Fibroblast of skin of scalp (primary cell): ENCODE measurements at places on chromosomes 7 and 10.

- peak; percentile 0 for DNase-seq
Measured at GRCh38 chr7:37320848-37321468, 127.7 kb downstream of the ELMO1 start.

DNA sequence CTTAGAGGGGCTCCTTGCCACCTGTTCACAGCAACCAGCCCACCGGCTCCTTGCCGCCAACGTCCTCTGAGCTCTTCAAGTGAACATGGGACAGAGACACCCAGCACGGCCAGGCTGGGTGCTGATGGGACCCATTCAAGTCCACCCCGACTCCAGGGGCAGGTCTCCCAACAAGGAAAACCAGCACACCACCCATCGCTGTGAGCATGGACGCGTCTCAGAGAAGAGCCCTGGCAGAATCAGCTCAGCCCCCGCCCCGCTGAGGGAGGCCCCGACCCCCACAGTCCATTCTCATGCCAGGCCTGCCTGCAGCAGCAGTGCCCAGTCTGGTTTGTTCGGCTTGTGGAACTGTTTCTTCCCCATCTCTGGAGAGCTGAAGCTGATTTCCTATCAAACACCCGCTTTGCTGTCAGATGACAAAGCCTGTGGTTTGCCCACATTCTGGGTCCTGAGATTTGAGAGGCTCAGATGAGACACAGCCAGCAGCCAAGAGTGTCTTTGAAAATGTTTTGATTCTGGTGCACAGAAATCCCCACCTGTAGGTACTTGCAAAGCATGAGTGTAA lies 216.6 kb downstream of the ZMYND11 start:
- no peak for DNase-seq

GRCh38 chr7:48096273-48096672 lies 7.2 kb downstream of the UPP1 start:
- no peak for DNase-seq

DNA sequence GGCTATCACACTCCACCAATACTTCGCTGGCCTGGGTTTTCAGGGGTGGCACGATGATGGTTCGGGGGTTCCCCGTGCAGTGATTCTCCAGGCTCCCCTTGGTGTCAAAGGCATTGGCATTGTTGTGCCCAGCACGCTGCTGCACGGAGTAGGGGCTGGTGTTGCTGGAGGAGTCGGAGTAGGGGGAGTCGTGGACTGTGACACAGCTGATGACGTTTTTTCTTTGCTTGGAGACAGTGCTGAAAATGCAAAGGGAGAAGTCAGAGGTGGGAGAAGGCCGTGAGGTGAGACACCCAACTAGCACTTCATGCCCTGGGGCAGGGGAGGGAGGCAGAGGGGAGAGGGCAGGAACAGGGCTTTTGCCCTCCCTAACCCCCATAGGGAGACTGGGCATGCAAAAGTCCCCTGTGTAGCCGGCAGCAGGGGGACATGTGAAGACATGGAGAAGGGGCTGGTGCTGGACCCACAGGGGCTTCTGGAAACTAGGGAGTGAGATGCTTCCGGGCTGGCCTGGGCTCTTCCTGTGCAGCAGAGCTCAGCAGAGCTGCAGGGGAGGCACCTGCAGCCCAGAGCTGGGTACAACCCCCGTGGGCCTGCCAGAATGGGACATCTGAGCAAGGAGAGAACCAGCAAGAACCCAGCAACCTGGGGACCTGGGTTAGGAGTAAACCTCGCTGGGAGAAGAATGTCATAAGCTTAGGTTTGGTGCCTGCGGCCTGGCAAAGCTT lies 60.5 kb downstream of the CLEC2L start:
- no peak for DNase-seq

- no peak for DNase-seq
Measured at GRCh38 chr7:157065046-157065445, 54.6 kb upstream of the MNX1 start.

GRCh38 chr7:94303695-94304094 lies 91.0 kb upstream of the COL1A2 start:
- DNase-seq, result peak; percentile 87

GRCh38 chr7:69882269-69882668 lies 284.0 kb downstream of the AUTS2 start:
- no peak for DNase-seq

DNA sequence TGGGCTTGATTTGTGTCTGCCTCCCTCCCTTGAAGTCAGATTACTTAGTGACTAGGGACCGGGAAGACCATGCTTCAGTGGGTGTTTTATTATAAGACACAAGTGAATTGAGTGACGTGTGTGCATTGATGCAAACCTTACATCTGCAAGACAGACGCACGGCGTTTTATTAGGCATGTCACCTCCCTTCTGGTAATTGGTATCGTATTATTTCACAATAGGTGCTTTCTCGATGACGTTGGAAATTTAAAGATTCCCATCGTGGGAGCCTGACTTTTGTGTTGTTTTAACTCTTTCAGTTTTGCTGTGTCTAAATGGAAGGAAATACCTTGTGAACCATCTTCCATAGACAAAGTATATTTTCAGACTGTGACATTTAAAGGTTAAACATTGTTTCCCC lies 132.6 kb downstream of the INSYN2A start:
- DNase-seq, result no peak

- DNase-seq, result no peak
Measured at GRCh38 chr7:109582211-109582610, 1012.5 kb downstream of the DNAJB9 start.

DNA sequence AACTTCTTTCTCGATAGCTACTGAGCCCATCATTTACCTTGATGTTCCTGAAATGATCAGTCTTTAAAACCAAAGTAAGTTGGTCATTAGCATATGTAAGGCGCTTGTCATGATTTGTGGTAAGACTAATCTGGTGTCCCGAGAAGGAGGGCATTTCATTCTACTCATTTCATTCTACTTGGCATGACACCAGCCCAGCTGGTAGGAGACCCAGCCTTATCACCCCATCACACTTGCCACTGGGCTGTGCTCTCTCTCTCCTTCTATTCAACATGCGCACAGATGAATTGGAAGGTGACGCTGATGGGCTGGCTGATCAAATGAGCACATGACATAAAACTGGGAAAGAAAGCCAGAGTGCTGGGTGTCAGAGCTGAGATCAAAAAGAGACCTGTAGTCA lies 65.7 kb downstream of the CRTAC1 start:
- no peak for DNase-seq

- no peak for DNase-seq
Measured at GRCh38 chr10:49657606-49658005, 21.8 kb upstream of the C10orf53 start.

- peak; percentile 71 for DNase-seq
Measured at GRCh38 chr7:29017713-29018112, 59.6 kb upstream of the TRIL start.

DNA sequence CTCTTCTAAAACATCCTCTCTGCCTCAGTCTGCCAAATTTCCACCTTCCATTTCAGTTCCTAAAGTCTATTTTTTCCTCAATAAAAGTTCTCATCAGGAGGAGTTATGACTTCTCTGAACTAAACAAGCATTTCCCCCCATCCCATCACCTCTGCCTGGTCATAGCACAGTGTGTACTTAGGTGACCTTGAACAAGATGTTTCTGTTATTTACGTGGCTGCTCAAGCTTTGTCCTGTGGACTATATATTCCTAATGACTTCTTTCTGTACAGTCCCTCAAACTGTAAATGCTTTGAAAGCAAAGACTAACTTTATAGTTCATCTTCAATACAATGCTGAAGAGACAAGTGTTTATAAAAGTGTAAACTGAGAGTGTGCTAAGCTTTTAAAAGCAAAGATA lies 166.9 kb downstream of the CPEB3 start:
- no peak for DNase-seq

DNA sequence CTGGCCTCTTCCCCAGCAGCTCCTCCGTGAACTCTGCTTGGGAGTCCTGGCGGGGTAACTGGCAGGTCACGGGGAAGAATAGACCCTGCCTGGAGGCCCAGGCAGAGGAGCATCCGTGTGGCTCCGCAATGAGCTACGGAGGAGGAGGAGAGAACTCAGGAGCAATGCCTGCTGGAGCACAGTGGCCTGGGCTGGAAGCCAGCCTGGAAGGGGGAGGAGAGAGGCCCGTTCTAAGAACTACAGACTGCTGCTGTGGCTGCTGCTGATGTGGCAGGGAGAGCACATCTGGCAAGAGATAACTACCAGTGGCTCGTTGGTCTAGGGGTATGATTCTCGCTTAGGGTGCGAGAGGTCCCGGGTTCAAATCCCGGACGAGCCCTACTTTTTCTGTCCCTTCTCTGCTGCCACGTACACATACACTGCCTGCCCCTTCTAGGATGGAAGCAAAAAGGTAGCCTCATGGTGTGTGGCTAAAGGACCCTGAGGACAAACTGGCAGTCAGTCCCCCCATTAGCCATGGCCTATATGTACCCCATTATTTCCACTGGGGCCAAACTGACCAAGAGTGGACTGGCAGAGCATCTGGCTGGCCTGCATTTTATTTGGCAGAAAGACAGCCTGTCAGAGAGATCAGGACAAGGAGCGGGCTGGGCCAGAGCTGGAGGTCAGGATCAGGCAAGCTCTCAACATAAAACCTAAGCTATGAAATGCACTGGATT lies 7.7 kb upstream of the OPN1SW start:
- peak; percentile 94 for DNase-seq

GRCh38 chr7:46948716-46949115 lies 633.2 kb downstream of the TNS3 start:
- DNase-seq, result no peak

DNA sequence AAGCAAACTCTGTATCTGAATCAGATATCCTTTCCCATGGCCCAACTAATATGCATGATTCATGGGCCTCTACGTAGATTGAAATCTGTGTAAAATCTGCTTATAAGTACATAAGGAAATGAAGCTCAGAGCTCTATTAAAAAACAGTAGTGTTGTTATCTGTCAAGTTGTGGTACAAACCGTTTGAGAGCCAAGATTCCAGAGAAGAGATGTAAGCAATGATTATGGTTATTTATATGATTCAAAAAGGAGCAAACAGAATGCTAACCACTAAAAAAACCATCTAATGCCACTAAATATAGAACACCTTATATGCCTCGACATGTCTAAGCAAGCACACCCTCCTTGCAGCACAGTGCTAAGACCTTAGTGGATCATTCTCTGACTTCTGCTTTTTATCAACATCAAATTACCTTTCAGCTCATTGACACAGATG lies 26.6 kb downstream of the RPP38 start:
- peak; percentile 24 for DNase-seq

DNA sequence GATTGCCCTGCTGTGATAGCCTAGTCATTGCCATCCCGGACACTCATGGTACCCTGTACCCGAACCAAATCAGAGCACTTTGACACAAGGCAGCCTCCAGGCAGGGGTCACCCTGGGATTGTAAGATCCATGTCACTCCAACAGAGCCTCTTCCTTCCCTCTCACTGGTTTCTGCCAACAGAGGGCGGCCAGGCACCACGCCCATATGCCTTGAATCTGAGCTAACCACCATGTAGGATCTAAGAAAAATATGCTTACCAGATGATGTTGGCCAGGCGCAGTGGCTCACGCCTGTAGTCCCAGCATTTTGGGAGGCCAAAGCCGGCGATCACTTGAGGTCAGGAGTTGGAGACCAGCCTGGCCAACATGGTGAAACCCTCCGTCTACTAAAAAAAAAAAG lies 389.2 kb upstream of the KLF6 start:
- peak; percentile 39 for DNase-seq

DNA sequence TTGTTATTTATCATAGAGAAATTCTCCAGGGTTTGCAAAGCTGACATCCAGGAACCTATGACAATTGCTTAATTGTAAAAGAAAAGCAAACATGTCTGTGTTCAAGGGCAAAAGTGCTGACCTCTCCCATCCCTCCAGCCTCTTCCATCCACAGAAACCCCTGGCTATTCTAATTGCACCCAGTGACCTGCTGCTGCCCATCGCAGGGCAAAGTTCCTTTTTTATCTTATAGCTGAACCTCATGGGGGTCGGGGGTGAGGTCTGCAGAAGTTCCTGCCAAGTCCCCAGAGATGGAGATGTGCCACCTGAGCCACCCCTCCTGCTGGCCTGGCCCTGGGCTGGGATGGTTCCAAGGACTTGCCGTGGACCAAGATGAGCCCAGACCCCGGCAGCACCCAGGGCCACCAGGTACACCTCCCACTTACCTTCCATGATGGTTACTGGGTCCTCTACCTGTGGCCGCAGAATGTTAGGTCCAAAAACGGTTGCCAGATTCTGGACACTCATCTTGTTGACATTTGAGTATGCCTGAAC lies 146.5 kb downstream of the MAPK8 start:
- DNase-seq, result no peak

GRCh38 chr7:69438584-69439412 lies 159.5 kb upstream of the AUTS2 start:
- no peak for DNase-seq

DNA sequence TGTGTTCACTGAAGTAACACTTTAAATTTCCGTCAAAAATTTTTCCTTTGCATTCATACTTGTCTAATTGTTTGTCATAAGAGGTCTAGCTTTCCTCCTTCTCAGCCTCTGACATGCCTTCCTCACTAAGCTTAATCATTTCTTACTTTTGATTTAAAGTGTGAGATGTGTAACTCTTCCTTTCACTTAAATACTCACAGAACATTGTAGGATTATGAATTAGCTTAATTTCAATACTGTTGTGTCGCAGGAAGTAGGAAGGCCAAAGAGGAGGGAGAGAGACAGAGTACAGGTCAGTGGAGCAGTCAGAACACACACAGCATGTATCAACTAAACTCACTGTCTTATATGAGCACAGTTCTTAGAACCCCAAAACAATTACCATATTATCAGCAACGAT lies 99.0 kb downstream of the SRPK2 start:
- no peak for DNase-seq

DNA sequence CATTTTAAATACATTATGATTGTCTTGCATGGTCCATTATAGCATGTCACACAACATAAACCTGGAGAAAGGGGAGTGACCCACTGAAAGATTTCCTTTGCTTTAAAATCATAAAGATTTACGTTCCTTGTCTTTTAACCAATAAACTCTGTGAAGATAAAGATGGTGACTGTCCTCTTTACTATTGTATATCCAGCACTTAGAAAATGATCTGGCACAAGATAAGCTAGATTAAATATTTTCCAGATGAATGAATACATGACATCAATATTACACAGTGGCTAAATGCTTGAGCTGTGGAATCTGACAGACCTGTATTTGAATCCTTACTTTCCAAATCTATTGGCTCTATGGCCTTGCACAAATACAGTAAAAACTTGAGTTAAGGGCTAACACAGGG lies 938.4 kb downstream of the SORCS1 start:
- DNase-seq, result no peak

DNA sequence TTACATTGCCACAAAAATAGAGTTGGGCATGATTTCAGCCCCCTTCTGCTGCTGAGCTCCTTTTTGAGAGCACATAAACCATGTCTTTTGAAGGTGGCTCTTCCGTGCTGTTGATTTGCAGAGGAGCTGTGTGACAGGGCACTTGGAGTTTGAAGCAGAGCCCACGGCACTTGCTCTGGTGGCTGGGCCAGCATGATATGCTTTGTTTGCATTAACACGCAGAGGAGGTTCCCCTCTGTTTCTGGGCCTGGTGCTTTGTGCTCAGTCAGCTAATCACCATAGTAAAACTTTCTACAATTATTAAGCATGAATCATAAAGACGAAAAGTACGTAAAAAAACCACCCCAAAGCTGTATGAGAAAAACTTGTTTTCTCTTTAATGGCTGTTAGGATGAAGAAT lies 40.1 kb downstream of the RBM33 start:
- DNase-seq, result no peak

GRCh38 chr7:34454381-34454780 lies 203.6 kb upstream of the NPSR1 start:
- DNase-seq, result no peak
